ENCODE measurements at places on chromosomes 11 and 22.

DNA sequence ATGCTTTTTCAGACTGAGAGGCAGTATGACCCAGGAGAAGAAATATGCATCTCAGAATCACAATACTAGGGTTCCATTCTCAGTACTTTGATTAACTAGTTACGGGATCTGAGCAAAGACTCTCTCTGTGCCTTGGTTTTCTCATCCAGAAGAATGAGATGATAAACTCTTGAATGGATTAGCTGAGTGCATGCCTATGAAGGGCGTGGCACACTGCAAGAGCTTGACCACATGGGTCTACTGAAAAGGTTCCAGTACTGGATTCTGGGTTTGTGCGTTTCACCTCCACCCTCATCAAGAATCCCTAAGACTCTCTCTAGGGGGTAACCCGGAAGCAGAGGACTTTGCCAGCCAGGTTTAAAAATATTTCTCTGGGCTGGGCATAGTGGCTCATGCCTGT, 25.6 kb downstream of the PGA5 start:
- no peak for DNase-seq

DNA sequence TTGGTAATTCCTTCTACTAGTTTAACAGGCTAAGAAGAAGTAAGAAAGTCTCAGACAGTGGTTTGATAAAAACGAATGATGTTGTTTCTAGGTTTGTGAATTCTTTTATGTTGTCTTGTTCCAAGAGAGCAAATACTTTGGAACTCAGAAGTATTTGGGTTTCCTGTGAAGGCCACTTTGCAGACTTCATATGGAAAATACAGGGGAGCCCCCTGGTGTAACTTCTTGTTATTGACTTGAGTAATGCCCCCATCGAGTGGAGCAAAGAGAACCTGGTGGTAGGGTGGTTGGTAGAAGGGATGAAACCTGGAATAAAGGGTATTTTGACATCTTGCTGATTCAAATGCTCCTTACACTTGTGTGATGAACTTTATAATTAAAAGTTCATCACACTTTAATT, 40.0 kb upstream of the PTH start:
- no peak for DNase-seq

GRCh38 chr11:102990145-102990544, 34.6 kb upstream of the MMP13 start:
- no peak for DNase-seq

- DNase-seq, result no peak
Observed at GRCh38 chr22:38469306-38469781, 1.4 kb downstream of the KDELR3 start.

GRCh38 chr11:8631395-8632118, 37.5 kb upstream of the STK33 start:
- DNase-seq, result no peak

- DNase-seq, result peak; percentile 52
Observed at GRCh38 chr11:60367009-60367408, 11.3 kb upstream of the MS4A7 start.

DNA sequence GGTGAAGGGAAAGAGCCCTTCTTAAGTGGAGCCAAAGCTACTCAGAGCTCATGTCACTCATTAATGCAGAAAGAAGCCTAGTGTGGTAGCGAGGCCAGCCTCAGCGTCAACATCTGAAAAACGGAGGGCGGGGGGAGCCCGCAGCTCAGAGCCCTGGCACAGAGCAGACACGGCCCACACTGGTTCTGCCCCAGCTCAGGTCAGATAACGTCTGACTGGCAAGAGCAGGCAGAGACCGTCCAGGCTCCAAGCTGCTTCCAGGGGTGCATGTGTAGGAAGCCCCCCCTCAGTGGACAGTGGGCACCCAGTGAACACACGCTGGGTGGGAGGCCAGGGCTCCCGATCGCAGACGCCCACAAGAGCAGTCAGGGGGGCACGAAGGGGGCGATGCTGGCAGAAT, 100.8 kb downstream of the SHANK2 start:
- no peak for DNase-seq

DNA sequence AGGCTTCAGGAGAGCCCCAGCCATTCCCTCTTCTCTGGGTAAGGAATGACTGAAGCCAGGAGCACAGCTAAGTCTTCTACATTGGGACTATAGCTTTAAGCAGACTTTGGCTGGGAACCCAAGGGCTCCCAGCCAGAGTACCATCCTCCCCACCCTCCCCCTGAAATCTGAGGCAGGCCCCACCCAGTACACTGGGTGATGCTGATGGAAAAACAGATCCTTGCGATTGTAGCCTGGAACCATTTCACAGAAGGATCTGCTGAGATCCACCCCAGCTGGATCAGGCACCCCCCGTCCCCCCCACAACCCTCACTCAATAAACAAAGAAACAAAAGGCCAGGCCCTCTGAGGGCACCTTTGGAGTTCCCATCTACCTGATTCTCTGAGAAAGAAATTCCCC, 39.8 kb downstream of the IL18BP start:
- DNase-seq, result no peak

DNA sequence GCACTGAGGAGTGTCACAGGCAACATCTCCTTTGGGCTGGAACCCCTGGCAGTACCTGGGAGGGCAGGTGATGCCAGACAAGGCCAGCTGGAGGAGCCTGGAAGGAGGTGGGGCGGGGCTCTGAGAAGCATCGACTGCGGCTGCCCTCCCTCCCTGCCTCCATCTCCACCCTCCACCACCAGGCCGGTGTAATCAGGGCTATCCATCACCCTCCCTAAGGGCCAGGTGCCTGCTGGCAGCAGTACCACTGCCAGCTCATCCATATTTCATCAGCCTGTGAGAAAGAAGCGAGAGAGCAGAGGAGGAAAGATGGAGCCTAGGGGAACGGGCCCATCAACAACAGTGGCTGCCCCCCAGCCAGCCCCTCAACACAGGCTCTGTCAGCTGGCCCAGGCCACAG, 51.4 kb upstream of the RASD2 start:
- no peak for DNase-seq

GRCh38 chr11:12271826-12272366, 105.5 kb upstream of the PARVA start:
- no peak for DNase-seq

DNA sequence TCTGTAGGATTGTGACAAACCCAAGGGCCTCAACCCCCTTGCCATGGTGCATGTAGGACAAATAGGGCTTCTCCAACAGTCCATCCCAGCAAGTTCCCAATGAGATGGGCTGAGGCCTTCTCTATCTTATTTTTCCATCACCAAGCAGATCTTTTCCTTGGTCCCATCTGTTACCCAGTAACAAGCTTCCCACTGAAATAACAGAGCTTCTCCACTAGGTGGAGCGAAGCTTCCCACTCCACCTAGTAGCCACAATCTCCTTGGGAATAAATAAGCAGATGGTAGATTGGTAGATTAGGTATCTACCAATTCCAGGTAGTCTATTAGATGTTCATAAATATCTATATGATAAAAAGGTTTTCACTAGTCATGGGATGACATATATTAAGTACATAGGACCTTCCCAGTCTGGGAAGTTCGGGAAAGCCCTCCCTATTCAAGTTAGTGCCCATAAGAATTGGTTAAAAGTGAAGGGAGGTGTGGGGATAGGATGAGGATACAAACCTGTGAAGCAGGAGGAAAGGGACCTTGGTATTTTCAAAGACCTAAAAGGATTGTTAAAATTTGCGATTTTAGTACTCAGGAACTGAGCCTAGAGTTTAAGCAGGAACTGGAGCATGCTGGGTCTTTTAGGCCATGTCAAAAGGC, 5.9 kb upstream of the OR52L1 start:
- peak; percentile 8 for DNase-seq

DNA sequence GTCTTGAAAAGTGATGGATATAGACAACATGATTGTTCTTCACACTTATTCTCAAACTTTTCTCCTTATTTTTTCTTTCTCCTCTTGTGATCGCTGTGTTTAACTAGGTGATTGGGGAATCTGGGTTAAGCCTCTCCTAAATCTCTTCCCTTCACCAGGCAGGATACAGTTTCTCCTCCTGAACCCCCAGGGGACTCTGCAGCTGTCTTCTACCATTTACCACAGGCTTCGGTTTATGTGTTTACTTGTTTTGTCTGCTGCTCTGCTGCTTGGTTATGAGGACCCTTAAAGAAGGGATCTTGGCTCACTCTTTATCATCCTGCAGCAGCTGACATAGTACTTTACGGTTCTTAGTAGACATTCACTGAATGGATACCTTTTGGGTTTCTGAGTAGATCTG, 124.2 kb downstream of the NCAM1 start:
- no peak for DNase-seq

- no peak for DNase-seq
Observed at GRCh38 chr11:550746-551085, 9.8 kb downstream of the LMNTD2 start.

DNA sequence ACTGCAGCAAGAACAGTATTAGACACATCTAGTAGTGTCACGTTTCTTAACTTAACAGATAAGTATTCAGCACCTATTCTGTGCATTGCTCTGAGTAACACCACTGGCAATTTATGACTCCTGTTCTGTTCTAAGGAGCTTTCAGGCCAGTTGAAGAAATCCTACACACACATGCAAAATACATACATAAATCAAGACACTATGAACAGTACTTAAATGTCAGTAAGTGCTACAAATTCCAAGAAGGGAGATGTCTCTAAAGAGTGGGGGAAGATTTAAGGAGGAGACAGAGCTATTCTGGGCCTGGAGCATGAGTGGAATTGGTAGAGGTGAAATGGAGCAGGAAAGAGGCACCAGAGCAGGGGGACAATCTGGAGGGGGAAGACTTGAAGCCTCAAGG, 46.2 kb upstream of the CLMP start:
- no peak for DNase-seq

- DNase-seq, result no peak
Observed at GRCh38 chr11:95650276-95650675, 139.3 kb downstream of the FAM76B start.

GRCh38 chr11:36432093-36432469, 78.0 kb downstream of the TRAF6 start:
- no peak for DNase-seq

DNA sequence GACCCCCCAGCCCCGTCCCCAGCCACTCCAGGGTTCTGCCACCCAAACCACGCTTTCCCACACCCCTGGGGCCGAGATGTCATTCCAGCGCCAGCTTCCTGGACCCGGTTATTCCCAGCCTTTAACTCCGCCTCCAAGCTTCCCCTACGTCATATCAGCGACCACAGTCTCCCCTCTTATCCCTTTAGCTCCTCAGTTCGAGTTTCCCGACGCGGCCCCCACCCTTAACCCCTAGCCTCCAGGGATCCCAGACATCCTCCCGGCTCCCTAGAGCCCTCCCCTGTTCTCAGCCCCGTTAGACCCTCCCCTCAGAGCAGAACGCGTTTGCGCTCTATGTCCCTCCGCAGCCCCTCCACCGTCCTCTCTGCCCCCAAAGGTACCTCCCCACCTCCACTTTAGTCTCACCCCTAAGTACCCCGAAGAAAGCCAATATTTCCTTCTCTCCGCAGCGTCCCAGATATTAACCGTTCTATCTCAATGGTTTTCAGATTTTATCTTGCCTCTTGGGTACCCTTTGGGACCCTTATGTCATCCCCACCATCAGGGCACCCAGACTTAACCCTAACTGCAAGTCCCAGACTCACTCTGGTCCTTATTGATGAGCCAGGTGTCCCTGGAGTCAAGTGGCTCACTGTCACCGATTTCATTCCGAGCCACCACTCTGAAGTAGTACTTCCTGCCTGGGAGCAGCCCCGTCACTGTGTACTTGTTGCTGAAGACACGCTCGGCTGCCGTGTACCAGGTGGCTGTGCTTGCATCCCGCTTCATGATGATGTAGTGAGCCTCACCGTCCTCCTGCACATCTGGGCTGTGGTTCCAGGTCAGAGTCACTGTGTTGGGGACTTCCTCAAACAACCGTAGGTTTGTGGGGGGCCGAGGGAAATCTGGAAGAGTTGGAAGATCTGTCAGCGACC, 8.0 kb downstream of the TMEM86A start:
- peak; percentile 87 for DNase-seq

- DNase-seq, result no peak
Observed at GRCh38 chr11:1491379-1491778, 4.8 kb upstream of the MOB2 start.

DNA sequence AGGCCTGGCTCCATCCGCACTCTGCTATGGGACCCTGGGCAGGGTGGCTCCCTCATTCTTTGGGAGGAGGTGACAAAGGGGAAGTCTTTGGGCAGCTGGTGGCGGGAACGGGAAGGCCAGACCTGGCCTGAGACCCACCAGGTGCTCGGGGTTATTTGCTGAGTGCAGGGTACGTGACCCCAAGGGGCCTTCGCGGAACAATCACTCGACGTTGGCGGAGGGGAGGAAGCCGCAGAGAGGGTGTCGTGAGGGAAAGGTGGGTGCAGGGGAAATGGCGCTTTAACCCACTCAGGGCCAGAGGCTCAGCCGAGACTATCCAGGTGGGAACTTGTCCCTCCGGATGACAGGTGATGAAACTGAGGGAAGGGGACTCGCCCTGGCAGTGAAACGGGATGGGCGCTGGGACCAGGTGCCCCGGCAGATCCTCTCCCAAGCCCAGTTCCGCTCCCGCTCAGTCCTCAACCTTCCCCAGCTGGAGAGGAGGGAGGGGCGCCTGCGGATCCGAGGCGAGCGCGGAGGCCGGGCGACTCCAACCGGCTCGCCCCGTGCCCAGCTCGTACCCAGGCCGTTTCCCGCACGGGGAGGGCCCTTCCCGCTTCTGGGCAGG, 911 bp downstream of the A4GALT start:
- DNase-seq, result peak; percentile 62

DNA sequence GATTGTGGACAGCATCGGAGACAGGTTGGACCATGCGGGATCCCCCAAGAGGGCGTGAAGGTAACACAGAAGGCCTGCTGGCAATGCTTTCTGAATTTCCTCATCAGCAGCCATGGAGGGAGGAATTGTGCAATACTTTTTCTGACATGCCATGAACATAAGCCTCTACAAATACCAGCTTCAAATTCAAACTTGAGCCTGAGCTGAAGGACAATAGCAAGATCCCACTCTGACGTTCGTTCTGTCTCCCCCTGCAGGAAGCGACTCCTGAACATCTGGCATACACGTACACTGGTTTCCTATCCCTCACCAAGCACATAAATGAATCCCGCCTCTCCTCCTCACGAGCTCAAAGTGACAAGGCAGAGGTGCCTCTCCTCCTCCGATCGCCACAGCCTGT, 312.2 kb downstream of the BRD1 start:
- no peak for DNase-seq

DNA sequence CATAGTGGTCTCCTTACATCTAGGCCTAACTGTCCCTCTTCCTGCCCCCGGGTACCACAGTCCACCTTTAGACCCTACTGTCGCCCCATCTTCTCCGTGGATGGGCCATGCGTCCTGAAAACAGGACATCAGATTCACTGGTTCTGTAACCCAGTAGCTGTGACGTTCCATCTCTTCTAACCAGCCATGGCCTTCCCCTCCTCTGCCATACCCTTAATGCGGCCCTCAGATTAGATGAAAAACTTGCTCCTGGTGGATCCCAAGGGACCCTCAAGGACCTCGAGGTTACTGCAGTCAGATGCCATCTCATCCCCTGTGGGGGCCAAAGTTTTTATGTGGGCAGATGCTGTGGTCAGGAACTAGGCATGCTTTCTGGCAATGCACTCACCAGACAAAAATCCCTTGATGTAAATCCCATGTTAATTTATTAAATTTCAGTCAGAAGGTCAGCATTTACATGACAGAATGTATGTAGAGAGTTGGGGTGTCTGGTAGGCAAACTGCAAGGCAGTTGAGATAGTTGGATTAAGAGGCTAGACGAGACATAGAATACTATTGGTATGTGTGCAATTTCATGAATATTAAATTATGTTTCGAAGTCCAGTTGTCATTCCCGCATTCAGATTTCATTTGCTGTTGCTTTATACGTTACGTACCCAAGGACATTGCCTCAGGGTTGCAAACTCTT, 64.3 kb downstream of the WNT11 start:
- DNase-seq, result no peak
